ENCODE measurements at places on chromosomes 7 and 10.

- no peak for DNase-seq
Measured at GRCh38 chr10:8238986-8239385, 184.5 kb downstream of the GATA3 start.

- peak; percentile 73 for DNase-seq
Measured at GRCh38 chr7:94087664-94088352, 83.7 kb upstream of the BET1 start.

DNA sequence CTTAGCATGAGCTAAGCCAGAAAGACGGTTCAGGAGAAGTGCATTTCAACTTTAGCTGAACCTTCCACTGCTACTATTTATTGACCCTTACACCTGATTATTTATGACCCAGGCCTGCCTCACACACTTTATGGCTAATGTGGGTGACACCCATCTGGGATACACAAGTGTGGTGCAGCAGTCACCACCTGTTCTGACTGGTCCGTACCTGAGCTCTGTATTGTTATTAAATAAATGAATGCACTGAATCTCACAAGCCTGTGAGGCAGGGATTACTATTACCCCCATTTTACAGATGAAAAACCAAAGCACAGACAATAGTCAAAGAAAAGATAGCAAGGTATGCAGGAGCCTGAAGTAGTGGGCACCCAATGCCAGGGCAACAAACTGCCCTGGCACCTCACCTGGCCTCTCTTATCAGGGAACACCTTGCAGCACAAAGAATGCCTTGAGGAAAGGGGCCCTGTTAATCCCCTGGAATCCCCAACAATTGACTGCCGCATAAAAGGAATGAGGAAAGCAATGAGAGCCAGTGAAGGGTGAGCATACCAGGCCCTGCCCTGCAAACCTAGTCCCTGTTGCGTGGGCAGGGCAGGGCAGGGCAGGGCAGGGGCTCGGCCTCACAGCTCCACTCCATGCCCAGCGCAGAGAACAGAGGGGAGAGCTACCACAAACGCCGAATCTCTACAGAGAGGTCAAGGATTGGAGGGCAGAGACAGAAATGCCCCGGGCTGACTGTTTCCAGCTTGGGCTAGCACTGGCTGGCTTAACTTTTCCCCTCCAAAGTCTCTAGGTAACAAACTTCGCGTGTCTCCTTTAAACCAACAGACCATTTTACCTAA is 1.3 kb downstream of the ANXA11 start:
- DNase-seq: no peak

DNA sequence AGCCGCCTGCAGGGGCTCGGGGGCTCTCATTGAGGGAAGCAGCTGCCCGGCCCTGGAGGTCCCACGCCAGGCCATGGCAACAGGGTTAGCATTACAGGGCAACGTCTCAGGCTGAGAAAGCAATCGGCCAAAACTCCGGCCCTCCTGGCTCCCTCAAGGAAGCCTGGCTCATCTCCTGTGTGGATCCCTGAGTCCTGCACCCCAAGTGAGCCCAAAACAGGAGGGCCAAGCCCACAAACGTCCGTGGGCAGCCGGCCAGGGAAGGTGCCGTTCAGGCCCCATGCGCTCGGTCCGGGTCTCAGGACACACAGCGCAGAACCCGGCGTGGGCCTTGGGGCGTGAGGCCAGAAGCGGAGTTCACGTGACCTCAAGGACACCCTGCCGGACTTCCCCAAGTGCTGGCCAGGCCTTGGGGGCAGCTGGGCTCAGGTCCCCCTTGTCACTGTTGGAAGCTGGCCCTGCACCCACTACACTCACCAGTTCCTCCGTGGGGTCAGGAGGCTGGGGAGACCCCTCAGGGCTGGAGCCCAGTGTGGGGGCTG is 8.0 kb upstream of the PWWP2B start:
- DNase-seq: no peak

DNA sequence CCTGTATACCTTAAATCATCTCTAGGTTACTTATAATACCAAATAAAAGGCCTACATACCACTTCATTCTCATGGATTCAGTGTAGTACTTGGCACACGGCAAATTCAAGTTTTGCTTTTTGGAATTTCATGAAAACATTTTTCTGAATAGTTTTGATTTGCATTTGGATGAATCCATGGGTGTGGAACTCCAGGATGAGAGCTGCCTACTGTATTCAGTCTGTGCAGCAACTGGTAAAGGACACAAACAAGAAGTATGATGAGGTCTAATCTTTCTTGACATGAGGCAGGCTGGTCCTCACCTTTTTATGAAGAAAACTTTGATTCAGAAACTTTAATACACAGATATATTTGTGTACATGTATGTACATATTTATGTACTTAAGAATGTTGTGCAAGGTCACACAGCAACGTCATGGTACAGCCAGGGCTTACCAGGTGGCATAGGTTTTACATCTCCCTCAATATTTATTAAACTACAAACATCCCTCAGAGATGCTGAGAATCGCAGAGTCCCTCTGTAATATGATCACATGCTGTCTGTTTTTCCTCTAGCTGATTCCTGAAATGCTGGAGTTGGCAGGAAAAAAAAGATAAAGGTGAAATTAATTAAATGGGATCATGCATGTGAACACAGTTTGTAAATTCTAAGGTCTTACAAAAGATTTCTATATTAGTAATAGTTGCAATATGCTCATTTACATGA is 239.6 kb downstream of the PRKG1 start:
- DNase-seq: no peak

GRCh38 chr10:129541748-129542487 is 74.9 kb downstream of the MGMT start:
- no peak for DNase-seq

- no peak for DNase-seq
Measured at GRCh38 chr10:121566755-121567154, 31.5 kb downstream of the FGFR2 start.

GRCh38 chr7:31337002-31337565 is 3.4 kb downstream of the NEUROD6 start:
- no peak for DNase-seq

Measured in NCI-H345 (cell line).